RPMI7951 (cell line): ENCODE measurements at places on chromosomes 6 and 20. TPM values are rescaled to one million over a fixed set of nuclear protein-coding genes. Genes with fewer than 3 reads are reported as not detected.

ZNF165 gene
- 0.60 and 1.1 TPM in 2 replicates for total RNA-seq

FUCA2 gene
- total RNA-seq = 108 and 111 TPM in 2 replicates

LY6G6C gene
- total RNA-seq = not detected in 2 replicates

SYNE1 gene
- 38.6 and 40.0 TPM in 2 replicates for total RNA-seq

GRM1 gene
- 0.12 TPM in 1 of 2 replicates, not detected in the other for total RNA-seq

C6orf118 gene
- not detected in 2 replicates for total RNA-seq

SRMS gene
- total RNA-seq = not detected in 2 replicates

CBLN4 gene
- total RNA-seq = not detected in 2 replicates

SMIM13 gene
- 13.1 and 16.6 TPM in 2 replicates for total RNA-seq

SALL4 gene
- total RNA-seq = 2.3 and 2.5 TPM in 2 replicates

TRDN gene
- total RNA-seq = not detected in 2 replicates

TFAP2B gene
- total RNA-seq = not detected in 2 replicates

IRF4 gene
- total RNA-seq = 0.24 and 0.39 TPM in 2 replicates

ZSCAN9 gene
- 16.7 and 21.0 TPM in 2 replicates for total RNA-seq

SAMD10 gene
- 1.6 and 1.9 TPM in 2 replicates for total RNA-seq

DNA sequence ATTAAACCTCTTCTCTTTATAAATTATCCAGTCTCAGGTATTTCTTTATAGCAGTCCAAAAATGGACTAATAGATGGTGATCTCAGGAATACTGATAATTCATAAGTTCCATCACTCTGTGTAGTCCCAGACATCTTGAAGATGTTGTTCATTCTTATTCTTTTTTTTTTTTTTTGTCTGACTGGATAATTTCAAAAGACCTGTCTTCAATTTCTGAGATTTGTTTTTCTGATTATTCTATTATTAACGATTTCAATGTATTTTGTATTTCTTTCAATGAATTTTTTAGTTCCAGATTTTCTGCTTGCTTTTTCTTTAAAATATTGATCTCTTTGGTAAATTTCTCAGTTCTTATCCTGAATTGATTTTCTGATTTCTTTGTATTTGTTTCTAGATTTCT lies 29.7 kb upstream of the ZNF337 start:
- DNase-seq = no peak

GRCh38 chr6:11413728-11414127 lies 123.8 kb upstream of the TMEM170B start:
- DNase-seq = peak; percentile 67

DNA sequence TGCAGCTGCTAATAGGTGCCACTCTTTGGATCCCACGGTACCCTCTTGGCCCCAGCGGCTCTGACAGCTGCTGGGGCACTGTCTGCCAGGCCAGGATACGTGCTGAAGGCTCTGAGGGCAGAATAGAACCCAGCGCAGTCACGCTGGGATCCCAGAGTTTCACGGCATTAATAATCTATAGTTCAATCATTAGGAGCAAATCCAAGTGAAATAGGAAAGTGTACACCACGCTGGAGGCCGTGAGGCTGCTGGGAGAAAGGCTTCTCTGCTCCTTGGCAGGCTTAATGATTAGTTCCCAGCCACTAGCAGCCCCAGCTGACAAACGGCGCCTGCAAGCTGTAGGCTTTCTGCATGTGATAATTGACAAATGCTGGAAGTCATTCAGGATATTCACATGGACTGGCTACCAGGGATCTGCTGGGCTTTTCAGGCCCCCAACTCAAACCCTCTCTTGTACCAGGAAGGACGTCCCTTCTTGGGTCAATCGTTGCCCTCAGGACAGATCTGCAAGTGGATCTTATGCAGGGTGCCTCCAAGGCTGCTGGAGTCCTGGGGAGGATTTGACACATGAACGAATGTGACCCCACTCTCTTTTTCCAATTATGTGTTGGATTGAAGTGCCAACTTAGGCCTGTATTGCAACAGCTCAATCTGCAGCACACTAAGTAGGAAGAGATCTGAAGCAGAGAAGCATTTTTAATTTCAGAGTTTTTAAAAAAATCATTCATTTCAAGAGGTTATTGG lies 50.1 kb upstream of the INSM1 start:
- DNase-seq = no peak

- peak; percentile 57 for DNase-seq
Measured at GRCh38 chr20:51732096-51732791, 35.9 kb downstream of the ATP9A start.

GRCh38 chr20:5779071-5779900 lies 29.1 kb downstream of the SHLD1 start:
- DNase-seq = peak; percentile 71

GRCh38 chr20:50005471-50005981 lies 22.7 kb downstream of the SNAI1 start:
- DNase-seq = no peak

DNA sequence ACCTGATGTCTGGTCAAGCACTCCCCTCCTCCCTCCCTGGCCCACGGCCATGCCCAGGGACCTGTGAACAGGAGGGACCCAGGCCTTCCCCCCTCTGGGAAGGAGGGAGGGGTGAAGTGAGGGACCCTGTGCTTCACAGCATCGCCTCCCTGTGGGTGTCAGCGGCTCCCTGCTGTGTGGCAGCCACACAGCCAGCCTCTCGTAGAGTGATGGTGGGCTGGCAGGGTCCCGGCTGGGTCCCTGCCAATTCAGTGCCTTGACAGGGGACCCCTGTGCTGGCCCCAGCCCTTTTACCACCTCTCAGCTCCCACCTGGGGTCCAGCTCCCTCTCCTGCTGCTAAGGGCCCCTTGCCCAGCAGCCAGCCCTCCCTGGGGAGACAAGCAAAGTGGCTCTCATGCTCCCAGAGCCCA lies 31.3 kb upstream of the GRM4 start:
- no peak for DNase-seq

DNA sequence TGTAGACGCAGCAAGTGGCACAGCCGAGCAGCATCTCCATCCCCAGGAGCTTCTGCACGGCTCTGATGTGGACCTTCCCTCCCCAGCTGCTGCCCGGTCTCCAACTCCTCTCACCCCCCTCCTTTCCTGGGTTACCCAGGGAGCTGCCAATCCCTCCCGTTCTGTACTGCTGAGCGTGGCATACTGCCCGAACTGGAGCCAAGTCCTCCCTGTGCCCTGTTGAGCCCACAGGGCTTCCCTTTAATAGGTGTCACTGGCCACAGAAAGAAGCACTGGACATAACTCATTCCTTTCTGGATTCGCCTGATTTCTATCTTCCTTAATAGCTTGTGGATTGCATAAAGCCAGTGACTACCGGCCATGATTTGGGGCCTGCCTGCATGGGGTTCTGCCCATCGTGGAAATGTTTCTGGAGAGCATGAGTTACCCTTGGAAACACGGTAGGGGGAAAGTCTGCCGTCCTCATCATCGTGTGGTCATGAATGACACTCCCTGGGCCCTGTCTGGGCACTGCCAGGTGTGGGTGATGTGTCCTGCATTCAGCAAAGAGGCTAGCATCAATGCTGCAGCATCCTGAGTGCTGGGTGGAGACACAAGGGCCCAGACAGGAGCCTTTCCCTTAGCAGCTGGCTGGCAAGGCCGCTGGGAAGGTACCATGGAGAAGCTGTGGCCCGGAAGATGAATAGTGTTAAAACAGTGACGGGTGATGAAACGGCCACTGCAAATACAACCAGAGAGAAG lies 189.7 kb downstream of the SYNDIG1 start:
- peak; percentile 77 for DNase-seq

DNA sequence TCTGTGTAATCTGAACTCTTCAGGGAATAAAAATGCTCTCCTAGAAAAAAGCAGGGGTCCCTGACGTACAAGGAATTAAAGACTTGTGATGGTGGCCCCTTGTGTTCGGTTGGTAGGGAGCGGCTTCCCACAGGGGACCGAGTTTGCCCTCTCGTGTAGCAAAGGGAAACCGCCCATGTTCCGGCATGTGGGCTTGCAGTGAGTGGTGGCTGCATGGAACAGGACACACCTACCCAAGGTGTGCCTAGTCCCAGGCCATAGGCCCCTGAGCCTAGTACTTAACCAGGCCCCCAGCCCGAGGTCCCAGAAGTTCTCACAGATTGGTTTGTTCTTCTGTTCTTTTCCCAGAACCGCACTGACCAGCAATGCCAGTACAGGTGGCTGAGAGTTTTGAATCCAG lies 15.5 kb downstream of the MYBL2 start:
- no peak for DNase-seq

DNA sequence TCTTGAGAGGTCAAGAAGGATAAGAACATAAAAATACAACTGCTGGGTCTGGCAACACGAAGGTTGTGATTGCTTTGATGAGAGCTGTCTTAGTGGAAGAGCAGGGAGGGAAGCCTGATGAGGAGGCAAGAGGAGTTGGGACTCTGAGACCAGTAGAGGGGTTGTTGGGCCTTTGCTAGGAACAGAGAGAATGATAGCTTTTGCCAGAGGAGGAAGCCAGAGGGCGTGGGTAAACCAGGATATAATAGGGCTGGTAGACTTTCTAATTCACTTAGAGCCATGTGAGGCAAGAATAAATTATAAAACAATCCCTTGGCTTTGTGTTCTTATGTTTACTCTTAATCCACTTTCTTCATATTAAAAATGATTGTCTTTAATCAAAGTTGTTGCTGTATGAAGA lies 78.6 kb downstream of the RCAN2 start:
- peak; percentile 3 for DNase-seq

GRCh38 chr20:51446656-51447055 lies 95.9 kb downstream of the NFATC2 start:
- peak; percentile 99 for DNase-seq

DNA sequence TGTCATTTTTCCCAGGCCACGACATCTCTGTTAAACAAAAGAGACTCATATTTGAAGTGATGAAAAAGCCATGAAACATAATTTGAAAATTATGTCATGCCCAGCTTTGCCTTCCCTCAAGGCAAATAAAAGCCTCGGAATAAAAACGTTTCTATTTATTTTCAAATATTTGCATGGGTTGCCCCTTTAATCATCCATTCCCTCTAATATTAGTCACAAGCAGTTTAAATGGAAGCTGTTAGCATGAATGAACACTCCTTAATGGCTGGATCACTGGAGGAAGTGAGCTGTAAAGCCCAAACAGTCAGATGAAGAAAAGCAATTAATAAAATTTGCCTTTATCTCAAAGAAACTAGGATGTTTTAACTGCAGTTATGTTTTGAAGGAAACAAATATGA lies 69.3 kb upstream of the STMND1 start:
- no peak for DNase-seq

- DNase-seq = peak; percentile 98
Measured at GRCh38 chr6:33694401-33694931, 17.0 kb downstream of the UQCC2 start.

DNA sequence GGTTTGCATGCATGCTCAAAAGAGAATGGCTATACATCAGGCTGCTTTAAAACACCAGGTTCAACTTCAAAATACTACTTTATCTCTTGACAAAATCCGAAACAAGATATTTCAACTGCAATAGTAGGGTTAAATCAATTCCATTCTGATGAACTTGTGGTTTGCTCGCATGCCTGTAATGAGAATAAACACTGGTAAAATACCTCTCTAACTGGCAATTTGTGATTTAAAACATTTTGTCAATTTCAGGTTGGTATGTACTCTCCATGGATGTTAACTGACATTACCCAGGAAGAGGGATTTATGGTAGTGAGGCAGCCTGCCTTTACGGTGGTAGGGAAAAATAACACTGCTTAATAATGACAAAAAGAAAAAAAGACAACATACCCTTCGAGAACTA lies 74.4 kb downstream of the MBOAT1 start:
- DNase-seq = no peak

- DNase-seq = no peak
Measured at GRCh38 chr6:108039681-108040080, 34.9 kb downstream of the OSTM1 start.

- peak; percentile 51 for DNase-seq
Measured at GRCh38 chr6:87029711-87030314, 65.1 kb downstream of the CGA start.

DNA sequence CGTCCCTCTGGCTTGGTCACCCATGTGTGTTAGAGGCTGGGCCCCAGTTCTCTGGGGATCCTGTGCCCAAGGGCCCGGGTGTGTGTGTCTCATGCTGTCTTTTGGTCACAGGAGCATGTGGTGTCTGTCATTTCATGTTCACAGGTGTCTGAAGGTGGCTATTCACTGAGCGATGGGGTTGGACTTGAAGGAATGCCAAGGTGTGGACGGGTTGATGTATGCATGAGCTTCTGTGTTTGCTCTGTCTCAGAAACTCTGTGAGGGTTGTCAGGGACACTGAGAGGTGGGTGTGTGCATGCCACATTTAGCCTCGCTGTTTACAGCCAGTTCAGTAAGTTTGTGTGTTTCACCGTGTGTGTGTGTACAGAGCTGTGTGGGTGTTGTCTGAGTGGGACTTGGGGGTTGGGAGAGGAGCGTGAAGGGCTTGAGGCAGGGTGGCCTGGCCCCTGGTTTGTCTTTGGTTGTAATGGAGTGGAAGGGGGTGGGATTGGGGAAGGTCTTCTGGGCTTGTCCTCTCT lies 1.2 kb downstream of the DDR1 start:
- peak; percentile 35 for DNase-seq
